Naive thymus-derived CD4-positive, alpha-beta T cell (primary cell): ENCODE measurements at places on chromosomes 2 and 18. TPM values are rescaled to one million over a fixed set of nuclear protein-coding genes. Genes with fewer than 3 reads are reported as not detected.

The VSNL1 gene
- not detected for polyA plus RNA-seq

The PPP4R3B gene
- 65.9 TPM for polyA plus RNA-seq

- DNase-seq = no peak
Measured at GRCh38 chr2:237868631-237869342, 9.4 kb downstream of the RAMP1 start.

DNA sequence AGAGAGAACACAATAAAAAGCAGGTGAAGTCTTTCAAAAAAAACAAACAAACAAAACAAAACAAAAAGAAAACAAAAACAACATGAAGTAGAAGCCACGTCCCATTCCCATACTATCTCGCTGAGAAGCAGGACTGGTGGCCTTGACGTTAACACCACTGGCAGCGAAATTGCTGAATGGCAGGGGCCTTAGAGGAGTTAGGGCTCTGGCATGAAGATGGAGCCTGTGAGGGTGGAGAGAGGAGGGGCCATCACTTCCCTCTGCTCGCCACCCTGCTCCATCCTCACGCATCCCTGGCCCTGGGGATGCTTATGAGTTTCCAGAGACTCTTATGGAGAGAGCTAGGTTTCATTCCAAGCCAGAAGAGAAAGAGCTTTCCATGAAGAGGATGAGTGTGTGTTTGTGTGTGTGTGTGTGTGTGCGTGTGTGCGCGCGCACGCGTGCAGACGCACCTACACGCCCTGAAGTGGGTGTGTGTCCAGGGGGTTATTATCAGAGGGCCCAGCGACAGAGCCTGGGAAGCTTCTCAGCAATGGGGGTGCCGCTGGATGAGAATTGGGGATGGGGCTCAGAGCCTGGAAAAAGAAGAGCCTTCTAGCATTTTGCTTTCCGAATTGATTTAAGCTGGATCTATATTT is 20.4 kb upstream of the IMPA2 start:
- no peak for DNase-seq

DNA sequence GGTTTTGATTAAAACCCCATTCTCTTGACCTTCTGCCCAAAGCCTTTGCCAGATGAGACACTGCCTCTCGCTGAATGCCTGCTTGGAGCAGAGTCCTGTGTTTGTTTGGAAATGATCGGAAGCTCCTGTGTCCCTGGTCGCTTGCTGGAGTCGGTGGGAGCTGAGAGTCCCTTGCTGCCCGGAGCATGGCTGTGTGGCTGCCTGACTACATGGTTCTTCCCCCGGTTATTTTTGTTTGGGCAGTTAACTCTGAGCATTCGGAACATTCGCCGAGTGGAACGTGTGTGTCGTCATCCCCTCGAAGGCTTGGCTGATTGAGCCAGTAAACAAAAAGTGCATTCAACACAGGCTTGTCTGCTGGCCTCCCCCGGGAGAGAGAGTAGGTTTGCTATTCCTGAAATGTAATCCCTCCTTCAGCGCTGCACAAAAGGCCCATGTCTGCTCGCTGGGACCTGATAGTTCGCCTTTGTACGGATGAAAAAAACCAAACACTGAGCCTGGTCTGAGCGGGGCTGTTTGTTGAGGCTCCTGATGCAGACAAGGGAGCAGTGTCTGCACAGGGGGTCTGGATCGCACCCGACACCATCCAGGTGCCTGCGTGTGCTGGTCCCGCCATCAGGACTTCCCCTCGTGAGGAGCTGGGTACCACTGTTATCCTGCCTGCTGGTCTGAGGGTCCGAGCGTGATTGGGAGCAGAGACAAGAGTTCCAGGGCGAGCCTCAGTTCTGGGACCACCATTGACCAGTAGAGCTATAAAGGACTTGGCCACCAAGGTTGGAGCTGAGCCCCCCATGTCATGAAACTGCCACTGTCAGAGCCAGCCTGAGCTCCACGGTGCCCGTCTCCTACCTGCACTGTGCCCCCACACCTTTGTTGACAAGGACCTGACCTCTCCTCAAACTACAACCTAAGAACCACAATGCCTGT is 83.8 kb downstream of the AGAP1 start:
- no peak for DNase-seq

DNA sequence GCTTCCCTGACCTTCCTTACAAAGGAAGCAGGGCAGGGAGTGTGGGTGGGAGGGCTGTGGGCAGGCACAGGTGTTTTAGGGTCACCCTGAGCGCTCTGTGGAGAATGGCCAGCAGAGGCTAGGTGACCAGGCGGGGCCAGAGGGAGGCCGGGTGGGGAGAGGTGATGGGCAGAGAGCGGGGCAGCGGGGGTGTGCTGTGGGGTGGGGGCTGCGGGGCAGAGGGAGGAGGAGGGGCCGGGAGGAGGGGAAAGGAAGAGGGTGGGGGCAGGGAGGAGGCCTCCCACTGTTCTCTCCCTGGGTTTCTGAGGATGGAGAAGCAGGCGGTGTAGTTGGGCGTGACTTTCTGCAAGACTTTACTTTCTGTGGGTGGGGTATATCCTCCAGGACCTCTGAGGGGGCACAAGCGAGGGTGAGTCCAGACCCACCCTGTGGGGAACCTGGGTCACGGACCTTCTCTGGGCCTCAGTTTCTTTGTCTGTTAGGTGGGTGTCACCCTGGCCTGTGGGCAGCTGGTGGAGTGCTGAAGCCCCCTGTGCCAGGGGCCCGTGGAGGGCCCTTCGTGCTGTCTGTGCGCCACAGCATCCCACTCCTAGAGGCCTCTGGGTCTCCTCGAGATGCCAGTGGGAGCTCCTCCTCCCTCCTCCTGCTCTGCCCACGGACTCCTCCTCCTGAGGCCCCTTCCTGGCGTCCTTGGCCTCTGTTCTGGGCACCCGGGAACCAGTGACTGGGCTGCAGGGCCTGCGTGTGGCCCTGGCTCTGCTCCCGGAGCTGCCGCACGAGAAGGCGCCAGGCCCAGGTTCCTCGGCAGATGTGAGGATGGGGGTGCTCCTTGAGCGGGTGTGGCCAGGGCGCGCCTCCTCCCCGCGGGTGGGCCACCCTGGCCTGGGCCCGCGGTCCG is 6.3 kb upstream of the NEU4 start:
- no peak for DNase-seq

DNA sequence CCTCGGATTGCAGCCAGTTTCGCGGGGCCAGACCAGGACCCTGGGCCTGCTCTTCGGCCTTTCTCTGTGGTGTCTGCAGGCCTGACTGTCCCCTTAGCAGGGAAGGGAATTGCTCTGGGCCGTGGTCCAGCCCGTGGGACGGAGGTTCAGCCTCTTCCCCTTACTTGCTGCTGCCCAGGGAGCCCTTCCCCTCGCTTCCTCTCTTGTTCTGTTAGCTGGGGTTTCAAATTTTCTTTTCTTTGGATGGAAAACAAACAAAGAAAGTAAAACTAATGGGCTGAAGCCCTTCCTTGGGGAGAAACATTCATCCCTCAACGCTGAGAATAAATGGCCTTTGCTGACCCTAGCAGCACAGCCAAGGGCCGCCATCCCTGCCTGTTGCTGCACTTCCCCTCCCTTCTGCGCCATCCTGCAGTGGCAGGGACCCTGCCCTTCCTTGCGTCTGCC is 52.4 kb downstream of the ASAP2 start:
- DNase-seq = no peak

The LINC00305 gene
- not detected for polyA plus RNA-seq

GRCh38 chr2:32474381-32474780 is 117.6 kb downstream of the BIRC6 start:
- DNase-seq = no peak

The GBX2 gene
- not detected for polyA plus RNA-seq

GRCh38 chr2:33034784-33035183 is 88.0 kb downstream of the LTBP1 start:
- no peak for DNase-seq

DNA sequence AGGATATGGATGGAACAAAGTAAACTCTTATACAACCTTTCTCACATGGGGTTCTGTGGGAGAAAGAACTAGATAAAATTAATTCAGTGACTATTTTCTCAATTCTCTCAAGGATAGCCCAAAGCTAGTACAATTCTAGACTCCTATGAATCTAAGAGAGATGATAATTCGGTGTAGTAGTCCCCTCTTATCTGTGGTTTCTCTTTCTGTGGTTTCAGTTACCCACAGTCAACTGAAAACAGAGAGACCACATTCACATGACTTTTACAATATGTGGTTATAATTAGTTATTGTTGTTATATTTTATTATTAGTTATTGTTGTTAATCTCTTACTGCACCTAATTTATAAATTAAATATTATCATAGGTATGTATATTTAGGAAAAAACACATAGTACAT is 53.5 kb upstream of the C2orf15 start:
- no peak for DNase-seq
